ENCODE measurements at places on chromosomes 1 and 21. TPM values are rescaled to one million over a fixed set of nuclear protein-coding genes. Genes with fewer than 3 reads are reported as not detected.

DNA sequence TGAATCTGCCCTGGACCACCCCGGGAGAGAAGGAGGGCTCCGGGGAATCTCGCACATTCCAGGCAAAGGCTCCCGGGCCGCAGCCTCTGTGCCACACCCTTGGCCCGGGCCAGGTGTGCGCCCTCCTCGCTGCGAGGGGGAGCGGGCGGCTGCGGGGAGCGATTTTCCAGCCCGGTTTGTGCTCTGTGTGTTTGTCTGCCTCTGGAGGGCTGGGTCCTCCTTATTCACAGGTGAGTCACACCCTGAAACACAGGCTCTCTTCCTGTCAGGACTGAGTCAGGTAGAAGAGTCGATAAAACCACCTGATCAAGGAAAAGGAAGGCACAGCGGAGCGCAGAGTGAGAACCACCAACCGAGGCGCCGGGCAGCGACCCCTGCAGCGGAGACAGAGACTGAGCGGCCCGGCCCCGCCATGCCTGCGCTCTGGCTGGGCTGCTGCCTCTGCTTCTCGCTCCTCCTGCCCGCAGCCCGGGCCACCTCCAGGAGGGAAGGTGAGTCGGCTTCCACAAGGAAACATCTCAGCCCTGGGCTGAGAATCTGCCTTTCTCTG lies at the start of gene LAMC2:
Gene LAMC2 (plus strand): TSS at position 324 of the 550 bp plus-strand sequence. CDS start 89 bp downstream, at position 413.
- DNase-seq, result no peak

- DNase-seq, result no peak
Observed at GRCh38 chr1:115839679-115840237, 1.2 kb downstream of the NHLH2 start.

- no peak for DNase-seq
Observed at GRCh38 chr1:239803781-239804180, 287.9 kb upstream of the FMN2 start.

- no peak for DNase-seq
Observed at GRCh38 chr1:47229886-47230691, 1.9 kb downstream of the TAL1 start.

LAMC1 gene
- 428 TPM for total RNA-seq

DNA sequence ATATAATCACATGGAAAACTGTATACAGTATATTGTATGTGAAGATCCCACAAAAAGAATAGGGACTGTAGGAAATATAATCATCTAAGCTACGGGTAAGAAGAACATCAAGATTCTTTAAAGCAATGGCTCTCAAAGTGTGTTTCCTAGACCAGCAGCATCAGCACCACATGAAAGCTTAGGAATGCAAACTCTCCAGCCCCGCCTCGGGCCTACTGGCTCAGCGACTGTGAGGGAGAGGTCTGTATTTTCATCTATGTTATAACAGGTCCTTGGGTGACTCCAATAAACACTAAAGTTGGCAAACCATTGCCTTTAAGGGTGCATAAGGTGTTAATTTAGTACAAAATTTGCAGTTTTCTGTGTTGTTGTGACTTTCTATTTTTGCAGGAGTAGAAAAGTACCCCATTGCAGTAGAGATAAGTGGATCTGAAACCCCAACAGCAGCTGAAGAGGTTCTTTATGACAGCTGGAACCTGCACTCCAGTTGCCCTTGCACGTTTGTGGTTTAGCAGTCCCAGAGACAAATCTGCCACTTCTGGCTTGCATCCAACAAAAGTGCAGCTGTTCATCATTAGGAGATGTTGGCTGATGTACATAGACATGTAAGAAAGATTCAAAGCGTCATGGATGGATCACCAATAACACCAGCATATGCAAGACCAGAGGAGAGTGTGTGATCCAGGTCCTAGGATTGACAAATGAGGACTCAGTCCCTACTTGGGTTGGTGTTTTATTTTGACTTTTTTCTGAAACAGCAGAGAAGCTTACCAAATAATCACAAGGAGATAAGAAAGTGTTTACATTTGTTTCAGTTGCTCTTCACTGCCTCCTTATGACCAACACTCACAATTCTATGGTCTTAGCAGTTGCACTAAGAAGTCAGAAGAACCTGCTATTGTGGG lies 15.9 kb upstream of the IFNAR1 start:
- no peak for DNase-seq

- no peak for DNase-seq
Observed at GRCh38 chr21:46619846-46620245, 15.0 kb upstream of the S100B start.
